ENCODE measurements at places on chromosomes 7 and 10.
A peak's percentile ranks its signal among the peaks of the same experiment; 100 is the strongest.

DNA sequence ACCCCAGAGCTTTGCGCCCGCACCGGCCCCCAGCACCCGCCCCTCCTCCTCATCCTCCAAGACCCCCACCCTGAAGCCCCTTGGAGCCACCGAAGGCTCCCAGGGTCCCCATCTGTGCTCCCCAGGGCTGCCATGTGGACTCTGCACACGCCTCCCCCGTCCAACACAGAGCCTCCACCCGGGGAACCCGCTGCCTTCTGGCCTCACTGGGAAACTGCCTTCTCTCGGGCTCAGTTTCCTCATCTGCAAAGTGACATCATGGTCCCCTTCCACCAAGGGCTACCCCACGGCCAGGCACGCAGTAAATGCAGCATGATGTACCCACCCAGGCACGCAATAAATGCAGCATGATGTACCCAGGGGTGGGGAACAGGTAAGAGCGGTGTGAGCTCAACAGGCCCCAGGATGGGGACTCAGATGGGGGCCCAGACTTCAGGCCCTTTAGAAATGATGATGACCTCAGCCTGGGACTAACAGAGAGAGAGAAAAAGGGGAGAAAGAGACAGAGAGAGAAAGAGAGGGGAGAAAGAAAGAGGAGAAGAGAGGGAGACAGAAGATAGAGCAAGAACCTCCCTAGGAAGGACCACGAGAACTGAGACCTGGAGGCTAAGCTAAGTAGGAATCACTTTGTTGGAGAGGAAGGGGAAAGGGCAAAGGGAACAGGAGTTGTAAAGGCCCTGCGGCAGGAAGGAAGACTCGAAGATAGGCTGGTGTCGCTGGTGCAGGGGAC, 2.5 kb upstream of the MICALL2 start:
- no peak for DNase-seq

- no peak for DNase-seq
Observed at GRCh38 chr7:34108165-34108564, 202.8 kb downstream of the BMPER start.

GRCh38 chr7:103988468-103989199, 824 bp downstream of the RELN start:
- no peak for DNase-seq

DNA sequence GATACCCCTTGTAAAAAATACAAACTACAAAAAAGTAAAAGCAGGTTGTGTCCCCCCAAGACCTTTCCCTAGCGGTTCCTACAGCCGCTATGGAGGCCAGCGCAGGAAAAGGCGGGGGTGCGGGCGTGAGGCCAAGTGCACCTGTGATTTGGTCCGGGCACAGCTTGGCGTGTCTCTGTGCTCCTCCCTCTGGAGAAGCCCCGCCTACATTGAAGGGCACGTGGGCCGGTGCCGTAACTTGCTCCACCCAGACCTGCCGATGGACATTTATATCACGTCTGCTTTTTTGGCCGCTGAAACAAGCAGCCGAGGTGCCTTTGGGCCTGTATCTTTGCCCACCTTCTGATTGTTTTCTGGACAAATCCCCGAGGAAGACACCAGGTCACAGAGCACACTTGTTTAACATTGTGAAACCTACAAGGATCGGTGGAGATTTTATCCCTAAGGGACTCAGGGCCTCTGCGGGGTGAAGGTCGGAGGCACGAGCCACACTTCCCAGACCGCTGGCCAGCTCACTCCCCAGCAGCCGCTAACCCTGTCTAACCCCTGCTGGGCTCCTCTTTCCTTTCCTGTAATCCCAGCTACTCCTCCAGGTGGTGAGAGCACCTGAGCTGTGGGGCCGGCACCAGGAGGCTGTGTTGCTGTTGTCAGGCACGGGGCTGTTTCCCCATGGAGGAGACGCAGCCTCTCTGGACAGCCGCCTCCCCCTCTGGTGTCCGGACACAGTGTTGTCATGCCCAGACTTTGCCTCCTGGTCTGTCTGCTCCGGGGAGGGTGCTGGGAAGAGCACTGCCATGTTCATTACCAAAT, 18.8 kb upstream of the INPP5A start:
- DNase-seq = peak; percentile 36

DNA sequence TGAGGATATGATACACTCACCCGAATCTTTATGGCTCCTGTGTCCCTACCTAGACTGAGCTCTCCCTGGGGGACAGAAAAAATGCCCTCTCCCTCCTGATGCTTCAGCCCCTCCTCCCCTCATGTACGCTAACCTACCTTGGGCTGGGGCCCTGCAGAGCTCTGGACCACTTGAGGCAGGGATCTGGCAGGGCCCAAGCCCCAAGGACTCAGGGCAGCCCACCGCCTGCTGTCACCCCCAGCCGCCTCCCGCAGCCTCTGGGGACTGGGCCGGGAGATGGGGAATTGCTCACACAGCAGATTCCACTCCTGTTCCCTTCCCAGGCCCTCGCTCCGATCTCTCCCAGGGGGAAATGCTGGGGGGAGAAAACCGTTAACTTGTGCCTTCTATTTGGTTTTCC, 32.9 kb upstream of the LBX1 start:
- no peak for DNase-seq

GRCh38 chr7:73701357-73701995, 18.0 kb downstream of the STX1A start:
- no peak for DNase-seq

DNA sequence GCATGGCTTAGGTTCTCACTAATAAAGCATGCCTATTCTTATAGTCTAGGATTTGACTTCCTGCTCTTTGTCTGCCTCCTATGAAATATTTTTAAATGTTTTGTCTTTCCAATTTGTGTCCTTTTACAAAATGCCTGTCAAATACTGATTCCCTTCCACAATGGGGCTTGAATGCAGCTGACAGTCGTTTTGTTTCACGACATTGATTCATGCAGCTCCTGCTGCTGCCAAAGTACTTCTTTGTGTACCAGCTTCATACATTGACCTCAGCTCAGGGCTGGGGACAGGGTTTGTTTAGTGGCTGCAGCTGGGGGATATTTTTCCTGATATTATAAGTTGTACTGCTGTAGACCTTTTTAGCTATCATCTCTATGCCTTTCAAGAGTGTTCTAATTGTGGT, 371.9 kb upstream of the CHRM2 start:
- no peak for DNase-seq

DNA sequence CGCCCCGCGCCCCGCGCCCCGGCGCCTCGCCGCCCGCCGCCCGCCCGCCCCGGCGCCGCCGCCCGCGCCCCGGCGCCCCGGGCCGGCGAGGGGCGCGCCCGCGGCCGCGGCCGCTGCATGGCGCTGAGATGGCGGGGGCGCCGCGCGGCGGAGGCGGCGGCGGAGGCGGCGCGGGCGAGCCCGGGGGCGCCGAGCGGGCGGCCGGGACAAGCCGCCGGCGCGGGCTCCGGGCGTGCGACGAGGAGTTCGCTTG, 174 bp downstream of the ADCY1 start:
- DNase-seq = no peak

GRCh38 chr7:51009716-51010496, 227.2 kb upstream of the GRB10 start:
- no peak for DNase-seq

DNA sequence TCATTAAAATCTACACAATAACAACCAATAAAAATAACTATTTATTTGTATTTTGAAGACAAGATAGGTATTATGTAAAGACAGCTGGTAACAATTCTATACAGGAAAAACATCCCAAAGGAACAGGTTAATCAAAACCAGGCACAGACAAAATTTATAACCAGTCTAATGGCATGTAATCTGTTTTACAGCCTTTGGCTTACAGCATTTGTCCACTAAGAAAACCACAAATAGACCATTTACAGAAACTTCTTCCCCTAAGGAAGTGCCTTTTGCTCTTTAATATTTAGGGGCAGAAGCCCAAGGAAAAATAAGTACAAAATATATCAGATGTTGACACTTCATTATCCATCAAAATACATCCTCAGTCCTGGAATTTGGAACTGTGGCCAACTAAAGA, 65.0 kb downstream of the SVIL start:
- DNase-seq = no peak

DNA sequence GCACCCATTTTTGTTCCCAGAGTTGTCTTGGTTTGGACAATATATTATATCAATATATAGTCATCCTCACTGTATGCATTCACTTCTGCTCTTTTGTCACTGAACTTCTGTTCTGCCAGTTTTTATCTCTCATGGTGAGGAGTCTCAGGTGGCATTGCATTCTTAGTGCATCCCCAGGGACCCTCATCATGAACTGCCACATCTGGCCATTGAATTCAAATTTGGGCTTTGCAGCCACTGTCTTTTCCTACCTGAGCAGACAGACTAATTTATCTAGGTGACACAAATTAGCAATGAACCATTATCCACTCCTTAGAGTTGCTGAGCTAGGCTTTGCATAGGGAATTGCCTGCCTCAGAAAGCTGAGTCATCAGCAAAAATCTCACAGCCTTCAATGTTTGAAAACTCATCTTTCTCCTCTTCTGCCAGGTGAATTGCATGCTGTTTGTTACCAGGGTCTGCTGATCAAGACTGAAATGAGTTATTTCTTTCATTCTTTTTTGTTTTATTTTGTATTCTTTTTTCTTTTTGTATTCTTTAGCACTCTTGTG, 316.8 kb upstream of the MTPN start:
- no peak for DNase-seq

GRCh38 chr7:70710011-70710480, 421.9 kb upstream of the GALNT17 start:
- DNase-seq = no peak

DNA sequence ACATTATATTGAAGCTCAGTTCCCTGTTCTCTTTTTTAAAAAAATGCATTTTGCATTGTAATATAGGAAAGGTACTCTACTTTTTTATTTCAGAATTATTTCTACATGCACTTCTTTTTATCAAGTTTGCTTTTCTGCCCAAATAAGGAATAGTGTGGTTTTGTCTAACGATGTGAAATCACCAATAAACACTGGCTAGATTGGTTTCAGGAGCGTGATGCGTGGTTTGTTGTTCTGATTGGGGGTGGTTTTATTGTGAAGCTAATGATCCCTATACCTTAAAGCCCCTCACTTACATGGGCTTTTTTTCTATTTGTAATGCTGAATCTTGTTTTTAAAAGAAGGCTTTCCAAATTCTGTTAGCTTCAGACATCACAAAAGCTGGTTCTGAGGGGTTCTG, 17.6 kb downstream of the ENTPD7 start:
- DNase-seq = no peak

DNA sequence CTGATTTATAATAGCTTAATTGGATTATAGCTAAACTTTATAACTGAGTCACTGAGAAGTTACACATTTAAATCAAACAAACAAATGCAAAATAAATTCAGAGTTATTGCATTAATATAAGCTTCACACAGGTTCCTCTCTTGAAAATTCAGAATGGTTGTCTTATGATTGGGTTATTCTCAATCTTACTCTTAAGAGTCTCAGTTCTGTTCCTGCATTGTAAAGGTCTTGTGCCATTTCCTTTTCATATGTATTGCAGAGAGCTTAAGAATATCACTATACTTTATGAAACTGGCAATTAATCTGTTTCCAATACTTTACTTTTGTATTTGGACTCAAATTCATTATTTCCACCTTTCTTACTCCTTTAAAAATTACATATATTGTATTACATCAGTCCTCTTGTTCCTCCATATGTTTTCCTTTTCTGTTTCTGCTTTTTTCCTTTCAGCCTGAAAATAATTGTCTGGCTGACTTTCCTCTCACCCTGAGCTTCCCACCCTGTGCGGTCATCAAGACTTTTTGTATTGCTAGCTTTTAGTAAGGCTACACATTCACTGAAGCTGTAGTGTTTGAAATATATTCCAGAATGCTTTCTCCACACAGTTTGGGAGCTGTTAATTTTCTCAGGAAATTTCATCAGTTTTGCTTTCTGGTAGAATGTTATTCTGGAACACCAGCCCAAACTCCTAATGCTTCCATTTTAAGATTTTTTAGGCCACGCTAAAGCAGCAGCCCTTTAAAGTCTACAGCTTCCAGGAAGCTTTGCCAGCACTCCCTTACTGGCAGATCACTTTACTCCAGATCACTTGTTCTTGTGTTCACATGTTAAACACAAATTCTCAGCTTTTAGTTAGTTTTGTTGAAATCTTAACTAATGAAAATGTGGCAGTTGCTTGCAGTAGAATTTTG, 139.4 kb downstream of the KCND2 start:
- DNase-seq = no peak
